ENCODE measurements at places on chromosomes 7 and 10.

DNA sequence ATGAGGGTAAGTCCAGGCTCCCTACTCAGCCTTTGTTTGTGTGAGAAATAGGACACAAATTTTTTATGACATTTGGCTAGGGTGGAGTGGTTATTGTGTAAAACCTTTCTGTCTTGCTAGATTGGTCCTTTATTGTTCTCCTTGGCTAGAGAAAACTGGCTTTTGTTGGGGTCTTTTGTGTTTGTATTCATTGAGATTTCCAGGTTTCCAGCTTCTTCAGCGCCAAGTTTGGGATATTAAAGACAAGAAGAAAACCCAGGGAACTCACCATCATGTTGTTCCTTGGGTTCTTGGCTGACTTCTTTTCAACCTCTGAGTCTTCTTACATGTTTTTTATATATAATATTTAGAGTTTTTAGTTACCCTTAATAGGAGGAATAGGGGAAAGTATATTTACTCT, 310.0 kb downstream of the HPSE2 start:
- no peak for DNase-seq

- DNase-seq = no peak
Observed at GRCh38 chr7:67445728-67446127, 449.1 kb downstream of the TYW1 start.

DNA sequence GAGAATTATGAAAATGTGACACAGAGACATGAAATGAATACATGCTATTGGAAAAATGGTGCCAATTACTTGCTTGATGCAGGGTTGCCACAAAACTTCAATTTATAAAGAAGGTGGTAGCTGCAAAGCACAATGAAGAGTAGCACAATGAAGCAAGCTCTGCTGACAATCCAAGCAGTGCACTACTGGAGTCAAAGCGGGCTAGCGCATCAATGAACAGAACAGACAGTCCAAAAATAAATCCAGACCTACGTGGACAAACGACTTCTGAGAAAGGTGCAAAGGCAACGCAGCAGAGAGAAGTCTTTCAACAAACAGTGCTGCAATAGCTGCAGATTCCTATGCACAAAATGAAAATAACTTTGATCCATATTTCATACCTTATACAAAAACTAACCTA, 75.8 kb downstream of the LARP4B start:
- no peak for DNase-seq

- DNase-seq = no peak
Observed at GRCh38 chr7:31411416-31411815, 70.9 kb upstream of the NEUROD6 start.

DNA sequence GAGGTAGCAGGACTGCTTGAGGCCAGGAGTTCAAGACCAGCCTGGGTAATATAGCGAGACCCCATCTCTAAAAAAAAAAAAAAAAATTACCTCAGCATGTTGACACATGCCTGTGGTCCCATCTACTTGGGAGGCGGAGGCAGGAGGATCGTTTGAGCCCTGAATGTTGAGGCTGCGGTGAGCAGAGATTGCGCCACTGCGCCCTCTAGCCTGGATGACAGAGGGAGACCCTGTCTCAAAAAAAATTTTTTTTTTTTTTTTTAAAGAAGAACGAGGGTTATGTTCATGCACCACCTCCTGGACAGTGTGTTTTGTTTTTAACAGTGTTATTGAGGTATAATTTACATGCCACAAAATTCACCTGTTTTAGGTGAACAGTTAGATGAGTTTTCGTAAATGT, 51.1 kb upstream of the SEPHS1 start:
- no peak for DNase-seq

Data from activated T-cell treated with anti-CD3 and anti-CD28 coated beads, Interleukin-2, amount 50 U/mL, for 24 hours (primary cell).